ENCODE measurements at places on chromosomes 6 and 20. TPM values are rescaled to one million over a fixed set of nuclear protein-coding genes. Genes with fewer than 3 reads are reported as not detected.

The KCNK15 gene
- total RNA-seq, result 4.8 TPM

The PEX3 gene
- 22.4 TPM for total RNA-seq

The LGSN gene
- 0.07 TPM for total RNA-seq

The CEP85L gene
- 17.0 TPM for total RNA-seq

The APOM gene
- 1.0 TPM for total RNA-seq

The AVP gene
- not detected for total RNA-seq

The RNF182 gene
- total RNA-seq, result 9.7 TPM

The MDFI gene
- 0.33 TPM for total RNA-seq

The C20orf204 gene
- 0.76 TPM for total RNA-seq

The NKAPL gene
- total RNA-seq, result 1.7 TPM

The TENT5A gene
- total RNA-seq, result 63.9 TPM

The WFDC12 gene
- not detected for total RNA-seq

The WFDC10B gene
- total RNA-seq, result not detected

The TRAM2 gene
- 180 TPM for total RNA-seq

The POU5F1 gene
- total RNA-seq, result 1.3 TPM

The VGLL2 gene
- not detected for total RNA-seq

The ADTRP gene
- 9.0 TPM for total RNA-seq

The POPDC3 gene
- total RNA-seq, result 14.8 TPM

The TFAP2C gene
- total RNA-seq, result not detected

The SMOC2 gene
- 0.13 TPM for total RNA-seq

The BPIFB2 gene
- total RNA-seq, result not detected

The ATP6V1G2 gene
- 4.3 TPM for total RNA-seq

The CFB gene
- total RNA-seq, result 49.7 TPM

The ANGPT4 gene
- total RNA-seq, result not detected

The PLG gene
- total RNA-seq, result not detected

The PRDM1 gene
- total RNA-seq, result 2.3 TPM

The BTN2A1 gene
- total RNA-seq, result 17.1 TPM
